ENCODE measurements at places on chromosomes 13 and 19.

- DNase-seq = no peak
Observed at GRCh38 chr13:83183439-83184149, 698.7 kb downstream of the SLITRK1 start.

GRCh38 chr13:43246382-43246781 lies 223.0 kb downstream of the DNAJC15 start:
- no peak for DNase-seq

- no peak for DNase-seq
Observed at GRCh38 chr13:23658929-23659541, 88.8 kb downstream of the TNFRSF19 start.

DNA sequence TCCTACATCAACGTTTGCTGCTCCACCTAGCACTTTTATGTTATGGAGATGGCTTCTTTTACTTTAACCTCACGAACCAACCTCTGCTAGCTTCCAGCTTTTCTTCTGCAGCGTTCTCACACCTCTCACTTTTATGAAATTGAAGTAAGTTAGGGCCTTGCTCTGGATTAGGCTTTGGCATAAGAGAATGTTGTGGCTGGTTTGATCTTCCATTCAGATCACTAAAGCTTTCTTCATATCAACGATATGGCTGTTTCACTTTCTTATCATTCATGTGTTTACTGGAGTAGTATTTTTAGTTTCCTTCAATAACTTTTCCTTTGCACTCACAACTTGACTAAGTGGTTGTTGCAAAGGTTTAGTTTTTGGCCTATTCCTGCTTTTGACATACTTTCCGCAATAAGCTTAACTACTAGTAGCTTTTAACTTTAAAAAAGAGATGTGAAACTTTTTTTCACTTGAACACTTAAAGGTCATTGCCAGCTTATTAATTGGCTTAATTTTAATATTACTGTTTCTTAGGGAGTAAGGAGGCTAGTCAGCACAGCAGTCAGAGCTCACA lies 60.0 kb upstream of the SPRY2 start:
- DNase-seq = no peak

All from stimulated activated CD4-positive, alpha-beta T cell treated with anti-CD3 and anti-CD28 coated beads, Interleukin-1b, Interleukin-23, amount 100 ng/mL, for 1 hour (primary cell).